ENCODE measurements at places on chromosomes 2 and 18.

DNA sequence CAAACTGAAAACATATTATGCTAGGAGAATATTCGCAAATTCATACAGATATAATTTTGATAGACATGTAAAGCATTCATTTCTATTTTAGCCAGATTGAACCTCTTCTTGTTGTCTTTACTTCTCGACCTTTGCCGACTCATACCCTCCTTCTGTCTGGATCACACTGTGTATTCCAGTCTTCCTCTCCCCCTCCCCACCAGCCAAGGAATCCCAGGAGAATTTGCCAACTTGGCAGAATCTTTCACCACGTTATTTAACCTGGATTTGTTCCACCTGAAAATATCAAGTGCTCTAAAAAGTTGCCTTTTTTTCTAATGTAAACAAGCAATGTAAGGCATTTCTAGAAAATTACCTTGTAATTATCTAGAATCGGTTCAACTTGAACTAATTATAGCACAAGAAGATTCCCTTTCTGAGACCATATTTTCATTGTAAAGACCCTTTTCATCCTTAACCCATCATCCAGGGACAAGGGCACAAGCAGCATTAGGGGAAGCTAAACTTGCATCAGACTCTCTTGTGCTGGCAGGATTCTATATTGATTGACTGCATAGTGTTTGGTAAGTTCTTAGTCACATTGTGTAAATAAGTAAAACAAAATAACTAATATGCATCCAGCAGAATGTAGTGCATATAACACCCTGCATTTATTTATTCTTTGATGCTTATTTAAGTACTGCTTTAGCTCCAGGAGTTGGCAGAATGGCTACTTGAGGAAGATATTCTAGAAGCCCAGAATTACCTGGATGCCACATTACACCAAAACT, 1328.7 kb upstream of the NXPH2 start:
- no peak for DNase-seq

DNA sequence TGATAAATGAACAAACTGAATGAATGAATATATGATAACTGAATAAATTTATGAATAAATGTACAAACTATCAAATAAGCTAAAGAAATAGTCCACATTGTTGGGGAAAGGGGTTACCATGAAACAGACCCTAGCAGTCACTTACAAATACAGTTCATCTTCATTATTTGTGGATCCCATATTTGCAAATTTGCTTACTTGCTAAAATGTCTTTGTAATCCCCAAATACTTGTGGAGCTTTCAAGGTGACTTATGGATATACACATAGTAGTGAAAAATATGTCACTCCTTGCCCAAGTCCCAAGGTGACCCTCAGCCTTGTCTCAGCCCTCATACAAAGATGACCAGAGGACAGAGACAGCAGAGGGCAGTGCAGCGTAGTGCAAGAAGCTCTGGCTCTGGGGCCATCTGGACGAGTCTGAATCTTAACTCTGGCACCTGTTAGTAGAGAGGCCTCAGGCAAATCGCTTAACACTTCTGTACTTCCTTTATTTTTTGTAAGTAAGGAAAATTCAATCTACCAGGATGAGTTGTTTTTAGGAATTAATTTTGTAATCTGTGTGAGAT, 3.1 kb downstream of the PAIP2B start:
- no peak for DNase-seq

DNA sequence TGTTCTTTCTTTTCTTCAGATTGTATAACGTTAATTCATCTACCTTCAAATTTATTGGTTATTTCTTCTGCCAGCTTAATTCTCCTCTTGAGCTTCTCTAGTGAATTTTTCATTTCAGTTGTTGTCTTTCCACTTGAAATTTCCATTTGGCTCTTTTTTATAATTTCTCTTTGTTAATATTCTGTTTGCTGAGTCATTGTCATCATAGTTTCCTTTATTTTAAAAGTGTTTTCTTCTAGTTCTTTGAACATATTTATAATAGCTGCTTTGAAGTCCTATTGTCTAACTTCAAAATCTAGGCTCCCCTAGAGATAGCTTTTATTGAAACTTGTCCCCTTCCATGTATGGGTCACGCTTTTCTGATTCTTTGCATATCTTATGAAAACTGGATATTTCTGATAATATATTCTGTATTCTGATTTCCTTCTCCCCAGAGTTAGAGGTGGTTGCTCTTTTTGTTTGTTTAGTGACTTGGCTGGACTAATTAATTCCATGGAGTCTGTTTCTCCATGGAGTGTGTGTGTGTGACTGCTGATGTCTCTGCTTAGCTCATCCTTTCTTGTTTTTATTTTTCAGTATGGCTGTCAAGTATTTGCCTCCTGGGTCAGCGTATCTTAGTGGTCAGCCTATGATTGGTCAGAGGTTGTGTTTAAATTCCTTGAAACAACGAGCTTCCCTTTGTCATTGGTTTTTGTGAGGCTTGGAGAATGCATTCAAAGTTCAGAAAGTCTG, 47.6 kb downstream of the DIS3L2 start:
- no peak for DNase-seq

- DNase-seq: no peak
Measured at GRCh38 chr18:78979056-78979729, 425 bp upstream of the SALL3 start.

DNA sequence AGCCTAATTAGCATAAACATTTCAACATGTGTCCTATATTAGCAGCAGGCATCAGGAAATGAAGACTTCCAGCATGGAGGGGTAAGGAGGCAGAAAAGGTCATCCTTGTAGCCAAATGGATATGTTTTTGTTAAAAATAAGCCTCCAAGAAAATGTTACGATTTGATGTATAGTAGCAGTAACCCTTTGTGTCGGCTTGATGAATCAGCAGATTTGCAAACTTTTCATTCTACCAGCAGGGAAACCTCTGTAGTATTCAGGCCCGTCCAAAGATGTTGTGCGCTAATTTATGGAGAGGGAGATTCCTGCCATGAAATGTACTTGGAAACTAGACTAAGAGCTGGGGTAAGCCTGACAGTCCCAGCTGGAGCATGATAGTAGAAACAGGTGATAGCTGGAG, 780.8 kb upstream of the KLHL29 start:
- DNase-seq: no peak

DNA sequence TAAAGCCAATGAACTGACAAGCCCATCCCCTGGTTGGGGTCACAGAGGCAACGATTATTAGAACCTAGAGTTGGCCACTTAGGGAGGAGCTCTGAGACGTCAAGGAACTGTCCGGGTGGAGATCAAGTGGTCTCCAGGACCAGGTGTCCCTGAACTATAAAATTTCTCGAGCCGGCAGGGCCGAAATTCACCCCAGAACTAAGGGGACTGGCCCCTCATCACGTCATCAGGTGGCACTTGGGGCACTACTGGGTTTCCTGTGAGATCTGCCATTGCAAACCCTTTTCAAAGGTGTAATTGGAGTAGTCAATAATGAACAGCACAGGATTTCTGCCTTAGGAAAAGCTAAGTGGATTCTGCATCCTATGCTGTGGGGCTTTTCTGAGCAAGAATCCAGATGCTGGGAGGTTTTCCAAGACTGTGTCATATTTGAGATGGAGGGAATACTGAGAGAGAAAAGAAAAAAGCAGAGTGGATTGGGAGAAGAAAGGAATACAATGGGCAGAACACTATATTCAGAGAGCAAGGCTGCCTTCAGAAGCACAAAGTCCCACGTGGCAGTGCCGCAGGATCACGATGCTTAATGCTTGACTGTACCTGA, 113.6 kb downstream of the ALPK2 start:
- no peak for DNase-seq

GRCh38 chr2:155308367-155309009, 610.0 kb downstream of the KCNJ3 start:
- no peak for DNase-seq

- no peak for DNase-seq
Measured at GRCh38 chr2:212021947-212022346, 516.7 kb downstream of the ERBB4 start.
